Stimulated activated CD4-positive, alpha-beta T cell treated with anti-CD3 and anti-CD28 coated beads, Interleukin-4, amount 100 ng/mL, for 24 hours (primary cell): ENCODE measurements at places on chromosomes 13 and 19.

DNA sequence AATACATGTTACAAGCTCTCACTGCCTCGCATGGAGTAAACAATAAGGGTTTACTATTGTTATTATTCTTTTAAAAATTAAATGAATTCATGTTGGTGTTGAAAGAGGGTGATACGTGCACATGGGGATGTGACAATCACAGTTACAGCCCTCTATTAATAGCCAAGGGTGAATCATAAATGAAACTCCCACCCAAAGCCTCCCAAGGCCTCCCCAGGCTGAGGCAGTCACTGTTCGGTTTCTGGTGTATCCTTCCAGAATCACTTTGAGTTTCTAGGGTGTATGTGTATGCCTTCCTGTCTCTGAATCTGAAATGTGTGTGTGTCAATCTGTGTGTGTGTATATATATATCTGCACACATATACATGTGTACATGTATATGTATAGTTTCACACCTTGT is 73.4 kb downstream of the AKAP11 start:
- DNase-seq: no peak

DNA sequence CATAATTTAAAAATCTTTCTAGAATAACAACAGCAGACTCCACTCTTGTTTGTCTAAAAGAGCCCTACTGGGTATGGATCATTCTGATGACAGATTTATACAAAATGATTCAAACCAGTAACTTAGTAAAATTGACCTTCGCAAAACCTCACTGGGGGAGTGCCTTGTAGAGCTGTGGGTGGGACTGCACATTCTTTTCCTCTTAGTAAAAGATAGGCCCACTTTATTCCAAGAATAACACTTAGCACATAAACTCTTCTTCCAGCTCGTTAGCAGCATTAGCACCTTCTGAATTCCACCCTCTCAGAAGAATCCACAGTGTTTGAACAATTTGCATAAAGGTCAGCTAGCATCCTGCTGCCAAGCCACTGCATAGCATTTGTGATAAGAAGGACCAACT is 106.8 kb downstream of the STOML3 start:
- DNase-seq: no peak

DNA sequence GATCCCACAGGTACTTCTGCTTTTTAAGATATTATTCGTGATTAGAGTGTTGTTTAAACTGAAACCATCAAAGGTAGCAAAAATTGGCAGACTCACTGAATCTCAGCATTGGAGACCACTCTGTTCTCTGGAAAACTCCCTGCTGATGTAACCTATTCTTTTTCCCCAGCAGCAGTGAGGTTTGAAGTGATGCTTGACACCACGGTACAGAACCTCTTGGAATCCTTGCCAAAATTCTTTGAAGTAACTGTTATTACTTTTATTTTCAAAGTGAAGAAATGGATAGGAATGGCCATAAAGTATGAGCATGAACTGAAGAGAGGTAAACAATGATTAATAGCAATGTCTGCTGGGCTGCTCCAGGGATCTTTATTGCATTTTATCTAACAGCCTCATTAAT is 66.4 kb upstream of the KL start:
- DNase-seq: no peak

GRCh38 chr13:106417467-106418110 is 117.9 kb downstream of the EFNB2 start:
- DNase-seq: no peak

DNA sequence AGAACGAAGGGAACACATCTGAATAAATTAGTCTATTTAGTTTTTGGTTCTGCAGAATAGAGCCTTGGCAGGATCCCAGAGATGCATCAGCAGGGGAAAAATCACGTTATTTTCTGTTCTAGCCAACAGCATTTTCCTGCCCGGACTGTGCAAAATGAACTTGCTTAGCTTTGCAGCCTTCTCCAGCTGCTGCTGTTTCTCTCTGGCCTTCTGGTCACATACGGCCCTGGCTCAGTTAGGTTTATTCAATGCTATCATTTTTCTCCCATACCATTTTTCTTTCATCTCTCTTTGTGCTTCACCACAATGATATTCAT is 110.4 kb upstream of the KL start:
- no peak for DNase-seq

- DNase-seq: no peak
Observed at GRCh38 chr19:57319869-57320179, 448 bp upstream of the ZNF543 start.

- DNase-seq: no peak
Observed at GRCh38 chr13:40667622-40667978, 1.2 kb upstream of the FOXO1 start.

DNA sequence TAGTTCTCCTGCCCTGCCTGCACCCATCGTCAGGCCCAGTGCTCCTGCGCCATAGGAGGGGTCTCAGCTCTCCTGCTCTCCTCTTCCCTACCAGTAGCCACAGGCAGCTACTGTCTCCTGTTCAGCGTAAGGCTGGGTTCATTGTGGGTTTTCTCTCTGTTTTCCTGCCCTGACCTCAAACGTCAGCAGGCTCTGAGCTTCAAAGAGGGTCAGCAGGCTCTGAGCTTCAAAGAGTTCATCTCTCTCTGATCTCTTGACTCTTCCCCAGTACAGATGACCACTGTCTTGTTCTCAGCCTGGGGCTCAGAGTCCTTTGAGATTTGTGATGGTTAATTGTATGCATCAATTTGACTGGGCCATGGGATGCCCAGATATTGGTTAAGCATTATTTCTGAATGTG is 4.6 kb upstream of the CPB2 start:
- no peak for DNase-seq

DNA sequence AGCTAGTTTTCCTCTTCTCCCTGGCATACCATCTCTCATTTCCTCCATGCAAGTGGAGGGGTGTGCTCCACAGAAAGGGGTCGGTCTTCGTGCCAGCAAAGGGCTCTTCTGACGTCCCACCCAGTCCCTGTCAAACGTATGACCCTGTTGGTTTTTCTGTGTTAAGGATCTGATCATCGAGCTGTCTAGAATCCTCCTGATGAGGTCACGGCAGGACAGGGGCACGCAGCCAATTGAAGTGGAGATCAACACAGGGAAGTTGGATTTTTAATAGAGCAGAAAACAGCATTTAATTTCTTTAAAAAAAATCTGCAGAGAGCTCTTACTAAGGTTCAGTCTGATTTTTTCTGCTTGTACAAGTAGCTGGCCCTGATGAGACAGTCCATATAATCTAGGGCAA is 339.4 kb downstream of the TEX29 start:
- DNase-seq: no peak
